ENCODE measurements at places on chromosomes 12 and 14.
A peak's percentile ranks its signal among the peaks of the same experiment; 100 is the strongest.

GRCh38 chr12:27351476-27351875 is 18.8 kb downstream of the BMAL2 start:
- DNase-seq = no peak

- no peak for DNase-seq
Measured at GRCh38 chr14:74562515-74563232, 49.4 kb downstream of the LTBP2 start.

DNA sequence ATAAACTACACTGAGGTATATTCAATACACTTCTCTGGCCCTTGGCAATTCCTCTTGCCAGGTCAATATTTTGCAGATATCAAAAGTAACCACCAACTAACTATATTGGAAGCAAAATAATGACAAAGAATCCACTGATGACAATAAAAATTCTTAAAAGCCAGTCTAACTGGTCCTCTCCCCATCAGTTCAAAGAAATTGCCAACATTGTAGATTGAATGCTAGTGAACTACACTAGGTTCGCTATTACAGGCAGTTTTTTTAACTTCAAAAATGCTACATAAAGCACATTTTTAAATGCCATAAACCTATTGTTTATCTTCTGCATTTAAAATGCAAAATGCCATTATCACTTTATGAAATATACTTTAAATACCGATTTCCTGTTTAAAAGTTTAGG is 4.0 kb downstream of the CDK17 start:
- DNase-seq = no peak

- DNase-seq = peak; percentile 81
Measured at GRCh38 chr12:101018540-101018939, 191.5 kb downstream of the SLC5A8 start.

- no peak for DNase-seq
Measured at GRCh38 chr14:73802431-73803188, 49.0 kb upstream of the PTGR2 start.

DNA sequence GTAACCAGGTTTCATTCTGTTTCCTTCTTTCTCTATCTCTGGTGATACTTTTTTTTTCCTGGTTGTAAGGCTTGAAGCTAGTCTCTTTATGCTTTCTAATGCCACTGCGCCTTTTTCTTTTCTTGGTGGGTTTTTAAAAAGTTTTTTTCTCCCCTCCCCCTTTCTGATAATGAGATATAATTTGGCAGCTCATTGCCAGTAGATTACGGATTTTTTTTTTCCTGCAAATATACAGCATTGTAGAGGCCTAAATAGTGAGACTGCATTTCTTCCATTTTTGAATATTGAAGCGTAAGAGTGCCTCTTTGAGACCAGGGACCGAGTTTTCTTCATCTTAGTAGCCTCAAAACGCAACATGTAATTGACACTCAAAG is 1.1 kb downstream of the PAPOLA start:
- DNase-seq = peak; percentile 7

- no peak for DNase-seq
Measured at GRCh38 chr12:31260840-31261239, 65.1 kb downstream of the SINHCAF start.

DNA sequence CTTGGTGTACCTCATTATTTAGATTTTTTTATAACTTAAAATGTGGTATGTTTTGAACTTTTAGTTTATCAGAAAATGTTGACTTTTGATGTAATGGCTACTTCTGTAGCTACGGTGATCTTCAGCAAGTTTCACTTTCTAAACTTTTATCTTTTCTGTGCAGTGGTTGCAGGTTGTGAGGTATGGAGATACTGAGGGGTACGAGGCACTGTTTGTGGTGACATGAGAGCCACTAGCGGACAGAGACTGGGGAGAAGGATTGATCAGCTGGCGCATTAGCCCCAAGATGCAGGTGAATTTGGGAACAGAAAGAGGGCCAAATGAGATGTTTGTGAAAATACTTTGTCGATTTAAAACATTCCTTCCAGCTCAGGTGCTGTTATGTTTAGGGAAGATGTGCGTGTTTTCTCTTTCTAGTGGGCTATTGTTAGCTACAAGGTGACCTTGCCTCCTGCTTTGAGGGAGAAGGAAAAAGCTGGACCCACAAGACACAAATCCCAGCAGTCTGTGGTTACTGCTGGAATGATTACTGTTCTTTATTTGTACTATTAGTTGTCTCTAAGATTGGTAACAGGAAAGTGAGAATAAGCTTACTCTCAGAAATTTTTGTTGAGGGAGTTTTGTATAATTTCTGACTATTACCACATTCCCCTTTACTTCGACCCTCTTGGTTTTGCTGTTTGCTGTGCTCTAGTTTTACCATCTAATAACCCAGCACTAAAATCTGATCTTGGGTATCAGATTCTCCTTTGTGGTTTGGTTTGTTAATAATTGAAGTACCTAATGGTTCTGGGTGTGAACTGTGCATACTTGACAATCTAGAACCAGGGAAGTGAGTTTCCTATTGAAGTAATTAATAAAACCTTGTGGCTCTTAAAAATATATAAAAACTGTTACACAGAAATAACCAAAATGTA is 61.7 kb downstream of the FBXO34 start:
- no peak for DNase-seq

GRCh38 chr12:3149515-3150307 is 72.5 kb downstream of the TSPAN9 start:
- DNase-seq = peak; percentile 62

DNA sequence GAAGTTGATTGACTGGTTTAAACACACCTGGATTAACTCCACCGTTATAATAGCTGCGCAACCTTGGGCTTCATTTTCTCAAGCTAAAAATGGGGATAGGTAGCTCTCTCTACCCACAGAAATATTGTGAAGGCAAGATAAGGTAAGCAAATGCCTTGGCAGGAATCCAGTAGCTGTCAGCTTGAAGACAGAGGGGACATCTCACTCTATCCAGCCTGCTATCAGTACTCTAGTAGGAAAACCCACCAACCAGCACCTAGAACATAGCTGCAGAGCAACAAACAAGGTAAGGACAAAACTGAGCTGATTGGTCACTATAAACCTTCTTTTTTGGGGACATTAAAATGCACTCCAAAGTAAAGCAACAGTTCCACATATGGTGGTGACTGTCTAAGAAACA is 7.7 kb downstream of the CSRP2 start:
- no peak for DNase-seq

DNA sequence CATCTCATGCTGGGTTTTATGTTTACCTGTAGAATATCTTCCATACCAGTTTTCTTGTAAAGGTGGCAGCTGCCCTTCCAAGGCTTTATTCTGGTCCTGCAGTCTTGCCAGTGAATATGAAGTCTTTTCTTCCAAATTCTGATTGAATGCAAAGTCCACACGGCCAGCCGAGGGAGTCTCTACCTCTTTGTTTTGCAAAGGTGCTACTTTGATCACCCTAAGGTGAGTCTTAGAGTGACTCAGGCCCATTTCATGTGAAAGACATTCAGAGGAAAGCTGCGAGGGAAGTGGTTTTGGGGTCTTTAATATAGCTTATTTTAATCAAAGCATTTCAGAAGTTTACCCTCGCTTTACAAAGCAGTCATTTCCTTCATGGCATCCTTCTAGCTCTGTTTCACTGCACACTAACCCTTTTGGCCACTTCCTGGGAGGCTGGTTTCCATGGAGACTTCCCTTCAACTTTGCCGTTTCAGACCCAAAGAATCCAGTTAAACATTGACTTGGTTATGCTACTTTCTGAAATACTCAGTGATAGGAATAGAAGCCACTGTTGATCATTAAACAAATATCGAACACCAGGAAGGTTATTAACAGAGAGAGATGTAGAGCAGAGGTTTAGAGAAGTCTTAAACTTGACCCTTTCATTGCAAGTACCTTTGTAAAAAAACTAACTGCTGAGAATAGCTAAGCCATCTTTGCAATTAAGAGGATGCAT is at the start of gene CCDC198:
Gene CCDC198, minus strand, starts transcription at position 391 of the 715 bp plus-strand sequence. Its CDS starts 142 bp downstream, at position 249.
- DNase-seq = no peak

DNA sequence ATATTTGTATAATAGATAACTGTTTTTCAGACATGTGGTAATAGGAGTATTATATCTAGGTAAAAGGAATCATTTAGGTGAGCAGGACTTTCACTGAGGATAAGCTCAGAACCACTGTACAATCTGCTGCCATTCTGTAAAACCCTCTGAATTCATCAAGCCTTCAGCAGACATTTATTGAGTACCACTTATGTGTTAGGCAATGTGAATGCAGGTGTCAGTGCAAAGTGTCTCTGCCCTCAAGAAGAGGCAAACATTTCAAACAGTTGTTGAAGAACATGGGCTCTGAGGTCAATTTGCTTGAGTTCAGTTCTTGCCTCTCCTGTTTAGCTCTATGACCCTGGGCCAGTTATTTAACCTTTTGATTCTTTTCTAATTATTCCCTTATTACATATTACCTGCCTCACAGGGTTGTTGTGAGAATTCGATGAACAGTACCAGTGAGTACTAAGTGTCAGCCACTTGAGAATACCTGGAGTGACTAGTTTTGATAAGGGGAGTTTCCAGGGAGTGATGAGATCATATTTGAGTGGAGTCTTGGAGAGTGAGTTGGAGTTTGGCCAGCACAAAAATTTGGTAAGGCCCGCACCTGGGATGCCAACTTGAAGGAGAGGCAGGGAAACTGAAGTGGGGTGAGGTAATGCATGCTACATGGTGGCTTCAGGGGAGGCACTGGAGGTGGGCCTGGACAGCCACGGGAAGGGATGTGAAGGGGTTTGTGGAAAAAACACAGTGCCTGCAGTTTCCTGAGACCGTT is 33.7 kb downstream of the RASSF8 start:
- no peak for DNase-seq

- DNase-seq = no peak
Measured at GRCh38 chr12:112961074-112961473, 17.2 kb upstream of the OAS2 start.

DNA sequence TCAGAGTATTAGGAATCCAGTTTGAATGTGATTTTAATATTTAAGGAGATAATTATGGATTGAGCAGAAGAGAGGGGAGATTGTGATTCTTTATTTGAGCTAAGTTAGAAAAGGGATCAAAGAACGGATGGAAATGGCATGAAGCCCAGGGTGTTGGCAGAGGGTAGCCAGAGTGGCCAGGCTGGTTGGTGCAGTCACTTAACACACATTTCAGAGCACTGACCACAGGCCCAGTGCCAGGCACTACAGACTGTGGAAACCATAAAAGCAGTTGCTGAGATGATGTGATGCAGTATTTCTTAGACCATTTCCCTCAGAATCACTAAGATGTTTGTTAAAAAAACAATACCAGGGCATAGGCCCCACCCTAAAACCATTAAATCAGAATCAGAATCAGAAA is 167.7 kb upstream of the AMIGO2 start:
- no peak for DNase-seq

DNA sequence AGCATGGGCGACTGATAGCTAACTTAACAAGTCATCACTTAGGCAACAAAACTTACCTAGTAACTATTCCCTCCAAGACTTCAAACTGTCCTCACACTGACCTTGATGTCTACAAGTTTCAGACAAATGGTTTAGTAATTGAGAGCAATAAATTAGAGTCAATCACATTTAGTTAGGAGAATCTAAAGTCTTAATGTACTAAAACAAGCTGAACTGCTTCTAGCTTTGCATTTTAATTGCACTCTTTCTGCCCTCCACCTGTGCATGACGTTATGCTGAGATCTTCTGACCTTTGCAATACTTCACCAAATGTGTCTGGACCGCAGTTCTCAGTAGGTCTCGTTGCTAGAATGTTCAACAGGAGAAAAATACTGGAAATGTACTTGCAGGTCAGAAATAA is 158.0 kb downstream of the PIK3C2G start:
- no peak for DNase-seq

DNA sequence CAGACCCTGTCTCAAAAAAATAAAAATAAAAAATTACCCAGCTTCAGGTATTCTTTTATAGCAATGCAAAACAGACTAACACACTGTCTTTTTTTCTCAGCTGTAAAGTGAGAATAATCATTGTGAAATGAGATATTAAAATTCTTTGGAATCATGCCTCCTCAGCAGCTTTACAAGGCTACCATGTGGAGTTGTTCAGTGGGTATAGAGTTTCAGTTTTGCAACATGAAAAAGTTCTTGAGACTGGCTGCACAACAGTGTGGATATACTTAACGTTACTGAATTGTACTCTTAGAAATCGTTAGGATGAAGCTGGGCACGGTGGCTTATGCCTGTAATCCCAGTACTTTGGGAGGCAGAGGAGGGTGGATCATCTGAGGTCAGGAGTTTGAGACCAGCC is 15.7 kb upstream of the MAPKAPK5 start:
- DNase-seq = no peak

DNA sequence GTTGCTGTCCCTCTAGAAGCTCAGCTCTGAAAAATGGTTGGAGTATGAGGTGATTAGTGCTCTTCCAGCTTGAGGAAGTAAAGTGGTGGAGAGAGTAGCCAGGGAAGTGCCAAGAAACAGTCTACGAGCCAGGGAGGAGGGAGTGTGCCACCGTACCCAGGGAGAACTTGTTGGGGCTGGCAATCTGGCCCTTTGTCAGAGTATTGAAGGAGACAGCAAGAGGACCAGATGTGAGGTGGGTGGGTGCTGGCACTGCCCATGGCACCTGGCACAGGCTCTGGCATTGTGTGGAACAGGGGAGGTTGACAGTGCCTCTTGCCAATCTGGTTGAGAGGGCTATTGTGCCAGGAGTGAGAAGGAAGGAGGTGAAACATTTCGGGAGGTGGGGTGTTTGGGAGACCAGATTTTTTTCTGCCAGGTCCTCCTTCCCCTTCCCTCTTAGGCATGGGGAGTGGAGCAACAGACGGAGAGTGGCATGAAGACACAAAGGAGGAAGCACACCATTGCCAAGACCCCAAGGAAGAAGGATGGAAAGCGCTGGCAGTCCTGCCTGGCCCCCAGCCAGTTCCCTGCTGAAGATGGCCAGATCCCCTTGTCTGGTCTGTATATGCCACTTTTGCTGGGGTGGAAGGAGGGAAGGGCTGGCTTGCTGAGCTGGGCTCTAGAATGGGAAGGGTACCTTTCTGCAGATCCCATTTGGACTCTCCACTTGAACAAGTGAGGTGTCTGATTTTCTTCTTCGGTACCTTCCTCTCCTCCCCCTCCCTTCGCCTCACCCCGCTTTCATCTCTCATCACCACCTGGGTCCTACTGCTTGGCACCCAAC is 37.5 kb downstream of the ZFHX2 start:
- DNase-seq = no peak

GRCh38 chr12:124938108-124938507 is 23.7 kb upstream of the UBC start:
- DNase-seq = peak; percentile 19
